ENCODE measurements at places on chromosomes 2 and 18.
A peak's percentile ranks its signal among the peaks of the same experiment; 100 is the strongest.

- DNase-seq: no peak
These were observed 73.1 kb upstream of the BZW1 start for GRCh38 chr2:200738590-200738989.

- no peak for DNase-seq
These were observed 42.0 kb downstream of the NEURL3 start for GRCh38 chr2:96463119-96463518.

DNA sequence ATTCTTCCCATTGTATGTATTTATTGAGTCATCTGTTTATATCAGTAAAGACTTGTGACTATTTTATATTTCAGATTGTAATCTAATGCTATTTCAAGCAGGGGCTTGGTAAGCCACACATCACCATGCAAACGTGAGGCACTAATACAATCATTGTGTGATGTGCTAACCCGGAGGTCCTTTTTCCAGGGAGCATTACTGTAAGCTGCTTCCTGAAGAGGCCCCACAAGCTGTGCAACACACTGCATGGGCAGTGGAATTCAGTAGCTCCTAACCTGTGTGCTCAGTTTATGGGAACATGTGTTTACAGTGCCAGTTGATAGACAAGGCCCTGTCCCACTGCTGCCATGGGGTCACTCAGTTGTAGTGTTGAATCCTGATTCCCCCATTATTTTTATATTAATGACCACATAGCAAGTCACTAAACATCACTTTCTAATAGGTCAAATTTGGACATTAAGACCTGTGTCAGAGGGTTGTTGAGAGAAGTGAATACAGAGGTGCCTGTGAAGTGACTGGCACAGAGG lies 162.9 kb downstream of the FHOD3 start:
- DNase-seq: no peak

- no peak for DNase-seq
These were observed 58.4 kb upstream of the RTN4 start for GRCh38 chr2:55108456-55109160.

DNA sequence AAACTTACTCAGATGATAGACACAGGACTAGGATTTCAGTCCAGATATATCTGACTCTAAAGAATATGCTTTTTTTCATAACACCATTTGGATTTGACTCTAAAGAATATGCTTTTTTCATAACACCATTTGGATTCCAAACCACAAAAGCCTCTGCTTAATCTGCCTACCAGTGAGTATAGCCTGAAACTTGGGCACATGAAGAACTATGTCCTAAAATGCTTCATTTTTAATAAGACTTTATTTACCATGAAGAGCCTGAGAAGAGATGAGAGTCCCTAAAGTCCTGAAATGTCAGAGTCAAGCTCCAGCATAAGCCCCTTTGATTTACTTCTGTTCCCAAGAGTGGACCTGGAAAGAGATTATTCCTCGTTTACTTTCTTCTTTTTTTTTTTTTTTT lies 54.5 kb upstream of the STPG4 start:
- no peak for DNase-seq

- DNase-seq: no peak
These were observed 768 bp downstream of the DSC1 start for GRCh38 chr18:31161757-31162418.

DNA sequence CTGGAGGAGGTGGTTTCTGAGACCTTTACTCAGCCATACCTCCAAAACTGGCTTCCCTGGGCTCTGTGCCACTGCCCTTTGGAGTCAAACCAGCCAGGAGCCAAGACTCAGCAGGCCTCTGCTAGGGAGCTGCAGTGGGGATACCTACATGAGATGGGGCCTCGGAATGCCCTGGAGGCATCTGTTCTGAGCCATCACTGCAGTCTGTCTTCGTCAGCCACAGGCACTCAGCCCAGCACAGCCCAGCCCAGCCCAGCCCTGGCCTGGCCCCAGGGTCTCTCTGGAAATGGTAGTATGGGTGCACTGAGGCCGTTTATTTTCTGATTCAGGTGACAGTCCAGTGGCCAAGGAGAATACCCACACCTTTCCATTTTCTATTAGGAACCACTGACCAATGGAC lies 209.8 kb downstream of the CELF4 start:
- DNase-seq: no peak

GRCh38 chr2:49686291-49686690 lies 532.0 kb upstream of the FSHR start:
- no peak for DNase-seq

DNA sequence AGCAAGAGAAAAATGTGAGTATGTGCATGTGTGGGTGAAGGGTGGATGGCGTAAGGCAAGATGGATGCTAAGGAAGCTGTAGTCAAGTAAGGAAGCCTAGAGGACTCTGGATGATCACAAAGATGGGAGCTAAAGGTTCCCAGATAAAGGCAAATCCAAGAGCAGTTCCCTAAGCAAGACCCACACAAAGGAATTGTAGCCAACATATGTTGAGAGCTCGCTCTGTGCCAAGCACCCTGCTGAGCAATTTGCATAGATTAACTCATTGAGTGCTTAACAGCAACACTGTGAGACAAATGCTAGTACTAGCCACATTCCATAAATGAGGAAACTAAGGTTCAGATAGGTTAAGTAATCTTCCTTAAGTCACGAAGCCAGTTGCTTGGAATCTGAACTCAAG lies 132.6 kb downstream of the C1D start:
- DNase-seq: no peak

- no peak for DNase-seq
These were observed 72.3 kb downstream of the OTX1 start for GRCh38 chr2:63122921-63123320.

DNA sequence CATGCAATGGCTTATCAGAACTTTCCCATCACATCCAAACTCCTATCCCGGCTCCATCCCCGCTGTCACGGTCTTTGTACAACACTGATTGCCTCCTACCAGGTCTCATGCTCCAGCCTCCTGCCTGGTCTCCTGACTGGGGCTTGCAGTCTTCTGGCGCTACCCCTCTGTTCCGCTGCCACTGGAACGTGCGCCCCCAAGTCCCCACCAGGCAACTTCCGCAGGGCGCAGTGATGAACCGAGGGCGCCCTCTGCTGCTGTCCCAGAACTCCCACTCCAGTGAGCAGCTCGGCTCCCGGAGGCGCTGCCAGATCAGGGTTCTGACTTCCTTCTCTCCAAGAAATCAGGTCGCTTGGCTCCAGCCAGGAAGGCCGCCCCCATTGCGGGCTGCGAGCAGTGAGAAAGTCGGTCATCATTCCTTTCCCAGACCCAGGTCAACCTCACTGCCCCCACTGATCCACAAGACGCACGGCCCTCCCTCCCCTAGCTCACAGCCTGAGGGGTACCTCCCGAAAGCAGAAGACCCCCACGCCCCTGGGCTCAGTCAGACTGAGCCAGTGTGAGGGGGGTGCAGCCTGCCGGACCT lies 43.9 kb upstream of the RAB11FIP5 start:
- DNase-seq: peak; percentile 34

GRCh38 chr2:225820826-225821225 lies 421.3 kb downstream of the NYAP2 start:
- no peak for DNase-seq

GRCh38 chr2:65500310-65501040 lies 68.1 kb upstream of the SPRED2 start:
- DNase-seq: no peak

- no peak for DNase-seq
These were observed 127.9 kb upstream of the PGAP1 start for GRCh38 chr2:197054437-197054836.

DNA sequence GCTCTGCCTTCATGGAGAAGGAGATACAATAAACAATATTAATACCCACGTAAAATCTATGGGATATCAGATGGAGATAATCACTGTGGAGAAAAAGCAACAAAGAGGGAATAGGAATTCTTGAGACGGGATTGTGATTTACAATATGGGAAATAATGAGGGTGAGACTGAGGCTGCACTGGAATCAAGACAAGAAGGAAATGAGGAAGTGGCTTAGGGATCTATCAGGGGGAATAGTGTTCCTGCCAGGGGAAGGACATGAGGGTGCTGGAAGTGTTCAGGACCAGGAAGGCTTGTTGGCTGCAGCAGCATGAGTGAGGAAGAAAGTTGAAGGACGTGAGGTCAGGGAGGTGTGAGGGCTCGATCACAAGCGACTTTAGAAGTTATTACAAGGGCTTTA lies 182.4 kb downstream of the DYSF start:
- no peak for DNase-seq

GRCh38 chr18:36481201-36481657 lies 183.7 kb downstream of the FHOD3 start:
- no peak for DNase-seq

GRCh38 chr18:67104700-67105284 lies 411.7 kb downstream of the DSEL start:
- DNase-seq: peak; percentile 5

GRCh38 chr2:225526760-225527390 lies 127.4 kb downstream of the NYAP2 start:
- DNase-seq: no peak

- DNase-seq: no peak
These were observed 137.1 kb downstream of the RPIA start for GRCh38 chr2:88828397-88829137.

DNA sequence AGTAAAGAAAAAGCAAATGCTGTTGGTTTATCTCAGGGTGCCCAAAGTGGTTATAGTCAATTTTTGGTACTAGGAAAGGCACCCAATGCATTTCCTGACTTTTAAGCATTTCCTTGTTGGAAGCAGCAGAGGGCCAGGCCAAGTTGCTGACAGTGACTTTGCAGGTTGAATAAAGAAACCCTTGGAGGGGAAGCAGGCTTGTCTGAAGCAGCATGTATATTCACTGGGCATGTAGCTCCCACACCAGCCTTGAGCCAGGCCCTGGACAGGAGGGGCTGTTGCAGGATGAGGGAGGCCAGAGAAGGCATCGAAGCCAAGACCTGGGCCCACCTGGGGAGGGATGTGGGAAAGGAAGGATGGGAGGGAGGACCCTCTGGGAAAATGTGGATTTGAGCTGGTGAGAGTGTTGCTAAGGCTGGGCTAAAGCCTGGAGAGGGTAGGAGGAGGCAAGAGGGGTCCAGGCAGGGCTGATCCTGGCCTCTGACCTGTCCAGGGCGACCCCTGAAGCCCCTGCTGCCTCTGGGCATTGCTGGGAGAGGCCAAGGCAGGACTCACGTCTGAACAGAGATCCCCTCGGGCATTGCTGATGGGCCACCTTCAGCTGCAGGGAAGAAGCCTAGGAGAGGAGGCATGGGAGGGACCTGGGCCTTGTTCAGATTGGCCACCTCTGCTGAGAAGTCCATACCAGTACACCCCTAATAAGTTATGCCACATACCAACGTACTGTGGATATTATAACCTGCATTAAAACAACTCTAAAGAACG lies 79.6 kb downstream of the STPG4 start:
- DNase-seq: no peak

- no peak for DNase-seq
These were observed 133.3 kb upstream of the SPRED2 start for GRCh38 chr2:65565681-65566080.

GRCh38 chr2:229342376-229342775 lies 71.3 kb upstream of the PID1 start:
- DNase-seq: no peak

DNA sequence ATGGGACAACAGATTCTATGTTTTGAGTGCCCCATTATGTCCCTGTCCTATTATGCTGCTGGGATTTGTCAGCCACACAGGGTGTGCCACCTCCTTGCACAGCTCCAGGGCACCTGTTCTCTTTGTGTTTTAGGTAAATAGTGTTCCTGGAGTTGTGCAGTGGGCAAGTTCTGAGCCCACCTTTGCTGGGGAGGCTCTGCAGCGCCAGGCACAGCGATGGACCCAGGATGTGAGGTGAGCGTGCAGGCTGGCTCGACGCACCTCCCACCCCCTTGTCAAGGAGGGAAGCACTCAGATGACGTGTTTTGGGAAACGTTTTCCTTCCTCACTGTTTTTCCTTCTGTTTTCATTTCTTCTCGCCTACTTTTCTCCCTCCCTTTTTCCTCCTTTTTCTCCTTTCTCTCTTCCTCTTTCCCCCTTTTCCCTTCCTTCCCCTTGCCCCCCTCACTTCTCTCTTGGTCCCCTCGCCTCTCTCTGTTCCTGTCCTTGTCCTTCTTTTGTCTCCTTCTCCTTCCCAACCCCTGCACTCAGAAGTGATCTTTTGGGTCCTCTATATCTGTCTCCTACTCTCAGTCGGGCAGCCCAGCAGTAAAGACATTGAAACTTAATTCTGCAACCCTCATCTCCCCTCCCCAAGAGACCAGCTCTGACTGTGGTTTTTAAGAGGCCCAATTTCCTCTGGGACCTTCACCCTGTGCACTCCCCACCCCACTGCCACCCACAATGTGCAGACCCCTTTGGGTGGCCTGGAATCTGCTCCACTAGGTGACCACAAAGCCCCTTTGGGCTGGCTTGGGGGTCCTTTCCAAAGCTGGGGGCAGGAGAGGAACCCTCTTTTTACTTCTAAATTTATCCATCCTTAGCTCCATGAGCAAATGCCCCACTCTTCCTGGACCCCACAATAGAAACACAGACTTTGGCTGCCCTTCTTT lies 104.0 kb downstream of the MCFD2 start:
- DNase-seq: no peak

- no peak for DNase-seq
These were observed 14.1 kb downstream of the ZFP36L2 start for GRCh38 chr2:43212216-43212835.

DNA sequence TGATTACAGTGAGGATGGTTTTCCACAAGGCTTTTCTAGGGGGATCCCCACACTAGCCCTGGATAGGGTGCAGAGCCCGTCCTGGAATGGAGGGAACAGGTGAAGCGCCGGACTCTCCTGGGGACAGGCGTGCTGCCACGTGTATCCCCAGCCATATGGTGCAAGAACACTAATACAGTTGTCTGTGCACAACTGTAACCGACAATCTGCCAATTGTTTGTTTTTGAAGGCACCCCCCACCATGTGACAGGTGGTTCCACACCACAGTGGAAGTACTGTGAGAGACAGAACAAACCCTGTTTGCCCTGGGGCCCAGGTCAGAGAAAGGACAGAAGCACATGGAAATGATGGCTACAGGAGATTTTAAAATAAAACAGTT lies 52.9 kb downstream of the MYCN start:
- no peak for DNase-seq

DNA sequence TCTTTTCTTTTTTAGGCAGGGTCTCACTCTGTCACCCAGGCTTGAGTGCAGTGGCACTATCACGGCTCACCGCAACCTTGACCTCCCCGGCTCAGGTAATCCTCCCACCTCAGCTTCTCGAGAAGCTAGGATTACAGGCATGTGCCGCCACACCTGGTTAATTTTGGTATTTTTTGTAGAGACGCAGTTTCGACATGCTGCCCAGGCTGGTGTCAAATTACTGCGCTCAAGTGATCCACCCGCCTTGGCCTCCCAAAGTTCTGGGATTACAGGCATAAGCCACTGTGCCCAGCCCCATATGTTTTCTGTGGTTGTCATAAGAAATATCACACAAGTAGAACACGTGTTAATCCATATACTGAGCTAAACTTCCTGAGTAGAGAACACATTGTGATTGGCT lies 14.6 kb downstream of the ENOSF1 start:
- no peak for DNase-seq

DNA sequence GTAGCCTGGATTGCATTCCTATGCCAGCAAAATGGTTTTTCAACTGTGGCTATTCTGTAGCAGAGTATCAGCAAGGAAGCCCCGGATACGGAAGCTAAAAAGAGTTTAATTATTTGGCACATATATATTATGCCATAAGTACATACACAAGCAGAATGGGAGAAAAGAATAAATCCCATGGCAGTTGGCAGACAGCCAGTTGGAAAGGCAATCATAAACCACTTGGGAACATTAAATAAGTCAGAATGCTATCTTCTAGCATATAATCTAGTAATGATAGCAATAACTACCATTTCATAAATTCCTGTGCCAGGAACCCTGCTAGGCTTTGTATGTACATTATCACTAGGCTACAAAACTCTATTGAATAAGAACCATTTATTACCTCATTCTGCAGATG lies 26.0 kb downstream of the GALNT5 start:
- no peak for DNase-seq

All from stimulated activated CD4-positive, alpha-beta T cell treated with anti-CD3 and anti-CD28 coated beads, Interleukin-12 subunit alpha, Interleukin-12 subunit beta, amount 100 ng/mL, for 48 hours (primary cell).